ENCODE measurements at places on chromosomes 1 and 21.

DNA sequence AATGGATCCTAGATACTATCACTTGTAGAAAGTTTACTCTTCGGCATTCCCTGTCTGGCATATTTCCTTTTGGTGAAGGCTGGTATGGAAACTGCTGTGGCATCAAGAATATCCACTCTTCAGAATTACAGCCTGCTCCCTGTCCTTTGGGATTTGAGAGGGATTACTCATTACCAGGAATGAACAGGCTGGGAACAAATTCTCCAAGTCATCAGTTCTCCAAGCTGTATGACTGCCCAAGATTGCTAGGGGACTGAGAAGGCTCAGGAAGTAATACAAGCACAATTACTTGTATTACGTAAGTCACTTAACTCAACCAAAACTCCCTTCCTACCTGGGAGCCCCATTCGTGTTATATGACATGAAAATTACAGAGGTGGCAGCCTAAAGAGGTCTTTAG lies 49.6 kb downstream of the CD58 start:
- no peak for DNase-seq

DNA sequence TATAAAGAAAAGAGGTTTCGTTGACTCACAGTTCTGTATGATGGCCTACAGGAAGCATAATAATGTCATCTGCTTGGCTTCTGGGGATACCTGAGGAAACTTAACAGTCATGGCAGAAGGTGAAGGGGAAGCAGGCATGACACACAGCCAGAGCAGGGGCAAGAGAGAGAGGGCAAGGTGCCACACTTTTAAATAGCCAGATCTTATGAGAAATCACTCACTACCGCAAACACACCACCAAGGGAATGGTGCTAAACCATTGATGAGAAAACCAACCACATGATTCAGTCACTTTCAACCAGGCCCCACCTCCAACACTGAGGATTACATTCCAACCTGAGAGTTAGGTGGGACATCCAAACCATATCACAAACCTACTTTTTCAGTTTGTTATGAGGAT lies 245.9 kb upstream of the SGIP1 start:
- no peak for DNase-seq

DNA sequence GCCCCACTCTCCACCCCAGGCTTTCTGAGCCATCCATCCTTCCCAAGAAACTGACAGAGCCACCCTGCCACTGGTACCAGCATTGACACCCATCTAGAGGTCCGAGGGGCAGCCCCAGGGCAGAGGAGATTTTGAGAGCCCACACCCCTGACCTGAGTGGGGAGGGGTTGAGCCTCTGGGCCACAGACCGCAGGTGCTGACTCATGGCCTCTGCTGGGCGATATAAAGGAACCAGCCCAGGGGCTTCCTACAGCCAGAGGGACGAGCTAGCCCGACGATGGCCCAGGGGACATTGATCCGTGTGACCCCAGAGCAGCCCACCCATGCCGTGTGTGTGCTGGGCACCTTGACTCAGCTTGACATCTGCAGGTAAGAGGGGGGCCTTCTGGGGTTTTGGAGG lies at the start of gene PADI4:
Gene PADI4, plus strand, starts transcription at position 252 of the 400 bp plus-strand sequence. Its CDS starts 26 bp downstream, at position 278.
- DNase-seq, result no peak

DNA sequence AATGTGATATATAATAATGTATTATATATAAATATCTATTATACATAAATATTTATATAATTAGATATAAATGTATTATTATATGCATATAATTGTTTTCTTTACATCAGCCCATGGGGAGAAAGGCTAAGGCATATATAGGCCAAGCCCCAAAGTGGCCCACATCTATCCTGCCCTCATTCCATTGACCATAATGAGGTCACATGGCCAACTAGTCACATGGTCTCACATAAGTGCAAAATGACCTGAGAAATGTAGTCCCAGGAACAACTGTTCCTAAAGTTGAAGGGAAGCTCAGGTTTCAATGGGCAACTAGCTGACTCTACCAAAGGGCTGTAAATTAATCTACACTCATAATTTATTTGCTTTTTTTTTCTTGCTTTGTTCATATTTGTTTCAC lies 14.5 kb upstream of the CCDC185 start:
- DNase-seq, result no peak

DNA sequence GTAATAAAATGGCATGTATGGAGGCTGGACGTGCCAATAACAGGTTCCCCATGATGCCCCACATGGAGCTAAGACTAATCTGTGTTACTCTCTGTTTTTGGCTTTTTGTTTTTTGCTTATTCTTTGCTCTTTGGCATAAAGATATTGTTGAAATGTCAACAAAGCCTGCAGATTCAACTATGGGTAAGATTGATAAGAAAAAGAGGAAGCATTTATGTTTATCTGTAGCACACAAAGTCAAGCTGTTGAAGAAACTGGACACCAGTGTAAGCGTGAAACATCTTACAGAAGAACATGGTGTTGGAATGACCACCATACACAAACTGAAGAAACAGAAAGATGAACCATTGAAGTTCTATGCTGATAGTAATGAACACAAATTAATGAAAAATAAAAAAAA lies 402.7 kb downstream of the LTN1 start:
- no peak for DNase-seq

- peak; percentile 7 for DNase-seq
Observed at GRCh38 chr21:44519346-44520325, 20.4 kb downstream of the KRTAP10-1 start.

GRCh38 chr1:154764773-154765172 lies 105.3 kb downstream of the KCNN3 start:
- DNase-seq, result no peak

- DNase-seq, result no peak
Observed at GRCh38 chr21:39196838-39197237, 13.6 kb upstream of the PSMG1 start.

- no peak for DNase-seq
Observed at GRCh38 chr1:19356266-19356665, 44.1 kb downstream of the SLC66A1 start.

GRCh38 chr1:42114229-42114628 lies 39.0 kb upstream of the GUCA2B start:
- DNase-seq, result no peak

GRCh38 chr1:202349206-202349928 lies 868 bp downstream of the PPP1R12B start:
- DNase-seq, result no peak

GRCh38 chr1:1536938-1537546 lies 3.4 kb downstream of the TMEM240 start:
- no peak for DNase-seq

DNA sequence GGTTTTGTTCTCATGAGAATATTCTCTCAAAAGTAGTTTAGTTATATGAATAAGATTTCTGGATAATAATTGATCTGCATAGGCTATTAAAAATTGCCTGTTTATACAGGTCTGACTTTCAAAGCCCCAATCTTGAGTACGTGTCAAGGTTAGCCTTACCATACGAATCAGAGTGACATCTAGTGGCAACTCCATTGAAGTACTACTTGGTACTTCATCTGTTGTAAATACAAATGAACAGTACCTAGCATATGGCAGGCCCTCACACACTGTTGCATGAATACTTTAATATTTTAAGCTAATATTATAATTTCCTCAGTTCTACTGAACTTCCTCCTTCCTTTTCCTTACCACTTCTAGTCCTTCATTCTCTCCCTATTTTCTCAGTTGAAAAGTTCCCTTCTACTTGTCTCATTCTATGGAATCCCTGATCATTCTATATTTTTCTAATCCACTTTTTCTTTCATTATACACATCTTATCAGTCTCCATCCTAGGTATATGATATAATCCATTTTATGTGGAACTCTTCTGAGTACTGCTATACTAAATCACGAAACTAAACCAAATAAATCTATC lies 101.2 kb downstream of the AKT3 start:
- DNase-seq, result no peak

GRCh38 chr1:15739745-15740144 lies 2.6 kb upstream of the TMEM82 start:
- no peak for DNase-seq

DNA sequence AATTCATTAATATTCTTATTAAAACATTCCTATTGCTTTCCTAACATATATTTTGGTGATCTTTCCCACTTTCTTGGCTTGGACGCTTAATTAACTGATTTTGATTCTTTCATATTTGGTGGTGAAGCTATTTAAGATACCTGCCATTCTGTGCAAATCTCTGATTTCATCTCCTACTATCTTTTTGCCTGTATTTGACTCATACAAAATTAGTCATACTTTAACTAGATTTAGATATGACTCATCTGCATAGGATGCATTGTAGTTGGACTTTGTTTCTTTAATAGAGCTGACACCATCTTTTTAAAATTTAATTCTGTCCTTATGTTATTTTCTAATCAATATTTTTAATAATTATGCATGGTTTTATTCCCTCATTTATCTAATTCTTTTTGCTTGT lies 93.8 kb upstream of the PLPPR4 start:
- no peak for DNase-seq

DNA sequence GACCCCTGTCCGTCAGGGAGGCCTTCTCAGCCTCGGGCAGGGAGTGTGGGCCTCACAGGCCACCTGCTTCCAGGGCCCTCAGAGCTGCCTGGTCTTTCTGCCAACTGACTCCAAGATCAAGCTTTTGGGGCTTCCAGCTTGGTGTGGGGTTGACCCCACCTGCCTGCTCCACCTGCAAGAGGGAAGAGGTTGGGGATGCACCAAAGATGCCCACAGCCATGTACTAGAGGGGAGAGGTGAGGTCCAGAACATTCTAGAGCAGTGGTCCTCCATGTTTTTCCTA lies 266.7 kb upstream of the VAMP3 start:
- DNase-seq, result no peak

DNA sequence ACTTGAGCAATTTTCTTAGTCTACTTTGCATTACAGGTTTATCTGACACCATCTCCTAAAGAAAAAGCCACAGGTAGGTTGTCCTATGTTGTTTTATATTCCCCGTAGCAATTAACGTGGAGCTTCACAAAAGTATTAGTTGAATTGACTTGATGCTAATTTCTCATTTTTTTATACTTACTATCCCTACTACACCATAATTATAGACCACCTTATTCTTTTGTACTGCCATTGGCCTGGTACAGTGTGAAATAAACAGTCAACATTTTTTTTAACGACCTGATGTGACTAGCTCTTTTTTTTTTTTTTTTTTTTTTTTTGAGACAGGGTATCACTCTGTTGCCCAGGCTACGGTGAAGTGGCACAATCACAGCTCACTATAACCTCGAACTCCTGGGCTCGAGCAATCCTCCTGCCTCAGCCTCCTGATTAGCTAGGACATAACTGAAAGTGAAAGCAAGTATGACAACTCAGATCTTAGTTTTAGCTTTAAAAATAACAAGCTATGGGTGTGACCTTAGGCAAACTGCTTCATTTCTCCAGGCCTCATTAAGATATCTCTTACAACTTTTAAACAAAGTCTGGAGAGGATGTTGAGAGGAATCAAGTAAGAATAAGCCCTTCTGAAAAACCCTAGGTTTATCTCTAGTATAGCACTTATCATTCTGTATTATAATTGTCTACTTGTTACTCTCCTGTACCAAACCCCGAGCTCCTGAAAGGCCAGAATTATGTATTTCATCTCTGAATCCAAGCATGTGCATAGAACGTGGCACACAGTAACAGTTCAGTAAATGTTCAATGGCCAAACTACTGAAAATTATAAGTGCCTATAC lies 49.5 kb downstream of the LUZP1 start:
- DNase-seq, result no peak

DNA sequence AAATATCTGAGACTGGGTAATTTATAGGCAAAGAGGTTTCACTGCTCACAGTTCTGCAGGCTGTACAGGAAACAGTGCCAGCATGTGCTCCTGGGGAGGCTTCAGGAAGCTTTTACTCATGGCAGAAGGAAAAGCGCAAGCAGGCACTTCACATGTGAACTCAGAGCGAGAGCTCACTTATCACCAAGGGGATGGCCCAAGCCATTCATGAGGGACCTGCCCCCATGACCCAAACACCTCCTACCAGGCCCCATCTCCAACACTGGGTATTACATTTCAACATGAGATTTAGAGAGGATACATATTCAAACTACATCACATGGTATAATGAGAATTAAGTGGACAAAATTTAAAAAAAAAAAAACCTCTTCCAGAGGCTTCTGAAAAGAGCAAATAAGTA lies 13.7 kb downstream of the WASF2 start:
- no peak for DNase-seq

GRCh38 chr21:32914424-32915039 lies 111.2 kb upstream of the OLIG2 start:
- no peak for DNase-seq

DNA sequence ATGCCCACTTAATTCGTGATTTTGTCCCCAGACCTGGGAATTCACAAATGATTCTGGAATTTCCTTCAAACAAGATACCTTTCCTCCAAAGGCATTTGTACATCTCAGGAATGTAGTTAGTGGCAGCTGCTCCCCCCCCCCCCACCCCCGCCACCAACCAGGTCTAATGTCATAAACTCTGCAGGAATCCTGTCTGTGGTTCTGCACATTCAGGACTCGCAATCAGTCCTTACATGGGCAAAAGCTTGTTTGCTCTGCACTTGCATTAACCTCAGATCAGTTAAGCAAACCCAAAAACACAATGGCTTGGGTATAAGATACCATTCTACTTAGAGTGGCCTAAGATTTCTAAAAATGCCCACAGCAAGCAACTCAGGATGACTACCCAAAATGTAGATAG lies 143.8 kb downstream of the TGFB2 start:
- DNase-seq, result no peak

- DNase-seq, result no peak
Observed at GRCh38 chr21:45913418-45913765, 68.2 kb upstream of the COL6A1 start.

DNA sequence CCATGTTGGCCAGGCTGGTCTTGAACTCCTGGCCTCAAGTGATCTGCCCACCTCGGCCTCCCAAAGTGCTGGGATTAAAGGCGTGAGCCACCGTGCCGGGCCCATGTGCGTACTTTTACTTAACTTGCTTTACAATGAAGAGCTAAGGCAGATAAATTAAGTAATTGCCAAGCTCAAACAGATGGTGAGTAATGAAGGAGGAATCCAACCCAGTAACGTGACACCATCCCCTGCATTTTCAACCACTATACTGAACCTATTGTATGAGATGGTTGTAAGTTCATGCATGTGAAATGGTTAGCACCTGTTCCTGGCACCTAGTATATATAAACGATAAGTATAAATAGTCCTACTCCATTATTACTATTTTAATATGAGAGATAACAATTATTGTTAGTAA lies 588.0 kb upstream of the BEND5 start:
- no peak for DNase-seq

DNA sequence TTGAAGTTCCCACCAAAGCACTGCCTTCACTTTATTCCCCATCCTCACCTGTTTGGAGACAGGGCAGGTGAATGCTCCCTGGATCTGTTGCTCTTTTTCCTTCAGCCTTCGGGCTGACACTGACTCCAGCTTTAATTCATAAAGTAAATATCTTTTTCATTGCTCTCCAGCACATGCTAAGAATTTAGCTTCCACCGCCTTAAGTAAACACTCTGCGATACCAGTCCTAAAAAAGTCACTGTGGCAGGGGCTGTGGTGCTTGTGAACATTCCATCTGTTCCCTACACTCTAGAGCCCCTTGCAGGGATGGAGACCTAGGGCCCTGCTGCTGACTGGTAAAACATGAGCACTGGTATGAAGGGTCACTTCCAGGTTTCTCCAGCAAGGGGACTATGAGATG lies 896 bp upstream of the PLA2G2A start:
- no peak for DNase-seq

All from left ventricle myocardium inferior (tissue), 1 donor.